Activated CD4-positive, alpha-beta T cell treated with anti-CD3 and anti-CD28 coated beads, Interleukin-2, amount 50 U/mL, for 4 hours (primary cell): ENCODE measurements at places on chromosomes 13 and 19.

GRCh38 chr13:41552031-41552430, 94.7 kb downstream of the RGCC start:
- no peak for DNase-seq

DNA sequence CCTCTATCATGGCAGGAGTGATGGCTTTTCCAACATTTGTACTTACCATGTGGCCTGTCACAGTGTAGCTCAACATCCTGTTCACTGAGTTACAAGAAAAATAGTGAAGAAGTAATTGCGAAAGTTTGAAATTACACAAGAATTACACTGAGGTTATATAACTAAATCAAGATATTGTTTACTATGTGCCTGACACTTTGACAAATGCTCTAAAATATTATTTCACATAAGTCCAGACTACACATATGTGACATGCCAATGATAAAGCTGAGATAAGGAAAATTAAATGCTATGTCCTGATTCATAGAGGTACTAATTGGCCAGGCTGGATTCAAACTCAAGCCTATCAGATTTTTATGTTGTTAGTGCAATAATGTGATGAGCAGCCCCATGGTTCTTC, 451.7 kb downstream of the PCDH9 start:
- no peak for DNase-seq

DNA sequence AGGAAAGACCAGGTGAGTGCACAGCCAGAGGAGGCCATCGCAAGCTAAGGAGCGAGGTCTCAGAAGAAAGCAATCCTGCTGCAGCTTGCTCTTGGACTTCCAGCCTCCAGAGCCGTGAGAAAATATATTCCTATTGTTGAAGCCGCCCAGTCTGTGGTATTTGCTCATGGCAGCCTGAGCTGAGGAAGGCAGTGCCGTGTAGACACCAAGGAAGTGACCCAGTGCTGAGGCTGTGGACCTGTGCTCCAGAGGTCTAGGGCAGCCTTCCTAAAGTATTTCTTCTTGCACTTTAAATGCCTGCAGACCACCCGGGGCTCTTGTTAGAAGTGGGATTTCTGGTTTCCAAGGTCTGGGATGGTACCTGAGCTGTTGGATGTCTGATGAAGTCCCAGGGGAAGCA, 158.5 kb upstream of the KL start:
- no peak for DNase-seq

- no peak for DNase-seq
Observed at GRCh38 chr13:38687246-38688229, 661 bp downstream of the FREM2 start.

DNA sequence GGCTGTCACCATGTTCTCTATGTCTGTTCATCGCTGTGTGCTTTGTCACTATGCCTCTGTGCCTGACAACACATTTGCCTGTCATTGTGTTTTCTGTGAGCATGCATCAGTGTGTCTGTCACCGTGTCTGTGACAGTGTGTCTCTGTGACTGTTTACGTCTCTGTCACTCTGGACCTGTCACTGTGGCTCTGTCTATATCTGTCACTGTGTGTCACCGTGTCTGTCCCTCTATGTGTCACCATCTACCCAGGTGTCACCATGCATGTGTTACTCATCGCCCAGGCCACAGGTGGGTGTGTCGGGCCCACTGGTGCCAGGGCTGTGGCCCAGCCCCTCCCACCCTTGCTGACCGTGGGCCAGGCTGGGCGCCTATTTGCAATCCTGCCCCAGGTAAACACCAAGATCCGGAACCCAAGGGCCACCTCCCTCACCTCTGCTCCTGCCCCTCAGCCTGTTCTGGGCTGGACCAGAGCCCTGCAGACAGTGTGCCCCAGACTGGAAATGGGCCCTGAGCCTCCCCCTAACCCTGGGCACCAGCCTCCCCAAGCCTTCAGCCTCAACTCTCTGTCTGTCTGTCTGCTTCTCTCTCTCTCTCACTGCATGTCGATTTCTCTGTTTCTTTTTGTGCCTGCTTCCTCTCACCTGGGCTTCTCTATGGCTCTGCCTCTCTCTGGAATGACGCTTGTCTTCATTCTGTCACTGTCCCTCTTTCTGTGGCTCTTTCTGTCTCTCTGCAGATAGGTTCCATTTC, 7.7 kb downstream of the IRF2BP1 start:
- DNase-seq = no peak

DNA sequence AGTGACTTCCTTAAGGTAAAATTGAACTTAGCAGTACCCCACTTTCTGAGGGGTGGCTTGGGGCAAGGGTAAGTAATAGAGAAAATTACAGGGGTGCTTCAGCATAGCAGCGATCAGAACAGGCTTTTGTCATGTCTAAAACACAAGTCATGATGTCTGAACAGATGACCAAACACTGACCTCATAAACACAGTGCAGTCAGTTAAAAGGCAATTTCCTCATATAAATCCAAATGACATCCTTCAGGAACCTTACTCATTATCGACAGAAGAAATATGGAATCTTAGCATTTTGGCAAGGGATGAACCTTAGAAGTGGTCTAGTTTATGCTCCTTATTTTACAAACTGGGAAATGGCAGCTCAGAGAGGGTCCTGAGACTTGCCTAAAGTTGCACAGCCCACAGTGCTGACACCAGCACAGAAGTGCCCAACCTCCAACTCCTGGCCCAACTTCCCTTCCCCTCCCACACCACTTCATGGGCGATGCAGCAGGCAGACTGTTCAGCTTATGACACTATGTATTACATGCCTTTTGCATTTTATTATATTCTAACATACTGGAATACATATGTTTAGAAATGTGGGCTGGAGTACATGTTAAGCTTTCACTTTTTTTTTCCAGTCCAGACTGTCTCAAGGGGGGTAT, 3.6 kb downstream of the GJA3 start:
- no peak for DNase-seq

- no peak for DNase-seq
Observed at GRCh38 chr13:80256352-80256932, 84.5 kb downstream of the SPRY2 start.

DNA sequence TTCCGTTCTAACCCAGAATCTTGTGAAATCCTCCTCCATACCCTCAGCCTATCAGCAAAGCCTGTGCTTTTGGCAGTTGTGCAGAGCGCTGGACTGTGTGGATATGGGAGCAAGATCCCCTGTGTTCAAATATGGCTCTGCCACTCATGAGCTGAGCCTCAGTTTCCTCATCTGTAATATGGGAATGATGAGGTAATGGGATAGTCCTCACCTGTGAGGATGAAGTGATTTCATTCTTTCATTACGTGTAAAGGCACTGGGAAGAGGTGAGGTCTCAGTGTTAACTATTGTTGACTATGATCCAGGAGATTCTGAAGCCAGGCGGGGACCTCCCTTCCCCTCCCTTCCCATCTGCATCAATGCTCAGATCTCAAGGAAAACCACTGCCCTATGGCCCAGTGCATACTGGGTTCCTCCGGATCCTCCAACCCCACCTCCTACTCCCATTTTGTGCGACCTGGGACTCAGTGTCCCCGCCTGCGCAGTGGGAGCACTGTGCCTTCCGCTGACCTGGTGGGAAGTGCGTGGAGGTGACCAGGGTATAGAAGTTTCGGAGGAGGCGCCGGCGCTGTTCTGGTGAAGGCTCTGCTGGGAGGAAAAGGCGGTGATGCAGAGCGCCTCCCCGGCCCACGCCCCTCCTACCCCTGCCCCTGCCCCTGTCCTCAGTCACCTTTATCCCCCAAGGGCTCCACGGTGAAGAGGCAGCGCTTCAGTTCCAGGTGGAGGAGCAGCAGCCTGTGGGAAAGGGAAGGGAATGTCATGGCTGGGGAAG, 5.0 kb downstream of the FUZ start:
- no peak for DNase-seq

GRCh38 chr19:50817941-50818858, 5.4 kb downstream of the KLK1 start:
- DNase-seq = no peak

DNA sequence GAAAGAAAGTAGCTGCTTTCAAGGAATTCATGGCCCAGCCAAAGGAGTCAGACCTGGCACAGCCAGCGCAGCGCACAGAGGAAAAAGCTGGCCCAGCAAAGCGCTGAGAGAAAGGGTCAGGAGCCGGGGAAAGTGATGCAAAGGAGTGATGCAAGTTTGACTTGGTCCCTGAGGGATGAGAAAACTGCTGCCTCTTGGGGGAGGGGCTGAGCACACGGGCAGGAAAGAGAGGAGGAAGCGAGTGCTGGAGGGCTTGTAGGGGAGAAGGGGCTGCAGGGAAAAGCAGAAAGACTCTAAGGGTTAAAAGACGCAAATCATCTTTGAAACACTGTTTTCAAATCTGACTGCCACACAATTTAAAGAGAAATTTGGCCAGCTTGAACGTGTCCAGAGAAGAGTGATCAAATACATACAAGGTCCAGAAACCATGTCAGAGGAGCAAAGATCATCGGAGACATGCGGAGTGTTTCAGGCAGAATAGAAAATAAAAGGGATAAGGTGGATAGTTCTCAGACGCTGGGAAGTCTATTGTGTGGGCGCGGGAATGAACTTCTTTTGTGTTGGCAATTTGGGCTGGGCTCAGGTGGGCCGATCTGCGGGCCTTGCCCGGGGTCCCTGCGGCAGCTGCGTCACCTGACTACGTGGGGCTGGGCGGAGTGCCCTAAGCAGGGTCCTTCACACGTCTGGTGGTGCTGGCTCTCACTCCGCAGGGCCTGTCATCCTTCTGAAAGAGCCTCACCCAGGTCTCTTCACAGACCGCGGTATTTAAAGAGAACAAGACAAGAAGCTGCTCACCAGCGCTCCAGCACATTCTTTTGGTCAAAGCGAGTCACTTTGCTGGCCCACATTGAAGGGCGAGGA, 18.1 kb downstream of the N4BP2L1 start:
- no peak for DNase-seq

- DNase-seq = no peak
Observed at GRCh38 chr13:47437406-47437805, 540.6 kb upstream of the HTR2A start.

GRCh38 chr13:74210693-74211393, 76.6 kb upstream of the KLF12 start:
- no peak for DNase-seq

GRCh38 chr19:29795461-29796172, 16.2 kb upstream of the CCNE1 start:
- DNase-seq = no peak

DNA sequence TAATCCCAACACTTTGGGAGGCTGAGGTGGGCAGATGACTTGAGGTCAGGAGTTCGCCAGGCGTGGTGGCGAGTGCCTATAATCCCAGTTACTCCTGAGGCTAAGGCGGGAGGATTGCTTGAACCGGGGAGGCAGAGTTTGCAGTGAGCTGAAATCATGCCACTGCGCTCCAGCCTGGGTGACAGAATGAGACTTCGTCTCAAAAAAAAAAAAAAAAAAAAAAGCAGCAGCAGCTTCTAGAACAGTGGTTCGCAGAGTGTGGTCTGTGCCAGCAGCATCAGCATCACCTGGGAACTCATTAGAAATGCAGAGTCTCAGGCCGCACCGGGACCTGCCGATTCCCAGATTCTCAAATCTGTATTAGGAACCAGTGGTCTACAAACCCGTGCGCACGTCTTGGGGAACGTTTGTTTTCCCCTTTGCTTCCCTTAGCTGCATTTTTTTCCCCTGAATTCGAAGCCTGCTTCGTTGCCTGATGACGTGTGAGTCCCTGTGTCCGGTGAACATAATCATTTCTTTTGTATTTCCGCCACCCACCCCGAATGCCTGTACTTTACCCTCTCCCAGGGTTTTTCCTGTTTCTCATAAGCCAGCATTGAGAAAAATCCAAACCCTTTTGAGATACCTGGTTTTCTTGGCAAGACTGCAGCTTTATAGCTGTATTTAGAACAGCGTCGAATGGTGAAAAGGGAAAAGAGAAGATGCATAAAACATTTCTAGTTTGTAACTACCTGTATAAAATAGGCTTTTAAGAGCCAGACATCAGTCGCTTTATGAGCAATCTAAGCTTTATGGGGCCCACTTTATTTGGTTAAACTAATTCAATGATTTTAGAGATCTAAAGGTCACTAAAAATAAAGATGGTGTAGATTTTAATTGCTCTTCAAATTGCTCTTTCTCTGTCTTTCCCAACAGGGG, 49.8 kb downstream of the BICRA start:
- no peak for DNase-seq

- DNase-seq = no peak
Observed at GRCh38 chr13:82912564-82912963, 969.7 kb downstream of the SLITRK1 start.
